ENCODE measurements at places on chromosomes 12 and 14.

GRCh38 chr14:55245657-55246268, 25.5 kb upstream of the FBXO34 start:
- DNase-seq, result no peak

DNA sequence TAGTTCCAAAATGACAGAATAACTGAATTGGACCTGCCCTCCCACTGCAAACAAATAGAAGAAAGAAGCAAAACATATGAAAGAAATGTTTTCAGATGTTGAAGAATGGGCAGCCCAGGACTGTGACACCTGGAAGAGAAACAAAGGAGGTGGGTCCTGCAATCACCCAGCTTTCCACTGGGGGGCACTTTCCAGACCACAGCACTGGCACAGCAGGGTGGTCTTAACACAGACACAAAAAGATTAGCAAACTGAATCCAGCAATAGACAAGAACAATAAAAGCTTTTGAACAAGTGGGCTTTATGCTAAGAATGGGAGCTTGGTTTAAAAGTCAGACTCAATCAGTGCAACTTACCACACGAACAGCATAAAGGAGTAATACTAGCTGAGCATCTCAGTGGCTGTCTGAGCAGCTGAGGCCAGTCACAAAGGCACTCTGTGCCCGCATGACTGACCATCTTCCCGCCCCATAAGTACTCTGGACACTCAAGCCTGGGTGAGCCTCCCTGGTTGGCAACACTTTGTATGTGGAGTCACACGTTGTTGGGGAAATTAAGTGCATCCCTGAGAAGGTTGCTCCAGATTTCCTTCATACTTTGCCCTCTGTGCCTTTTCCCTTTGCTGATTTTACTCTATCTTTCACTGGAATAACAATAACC, 27.7 kb downstream of the JKAMP start:
- peak; percentile 22 for DNase-seq

DNA sequence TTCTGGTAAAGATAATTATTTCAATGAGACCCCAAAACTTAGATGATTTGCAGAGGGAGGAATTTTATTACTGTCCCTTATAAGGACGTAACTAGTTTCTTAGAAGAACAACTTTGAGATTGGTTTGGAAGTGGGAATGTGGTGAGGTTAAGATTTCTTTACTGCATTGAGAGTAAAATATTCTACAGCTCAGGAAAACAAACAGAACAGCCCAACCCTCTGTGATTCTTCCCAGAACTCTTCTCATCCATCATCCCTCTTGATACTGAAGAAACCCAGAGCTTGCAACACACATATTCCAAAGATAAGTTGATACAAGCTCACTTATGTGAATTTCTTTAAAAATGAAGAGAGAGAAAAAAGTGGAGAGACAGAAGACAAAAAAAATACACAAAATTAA, 234.2 kb downstream of the CRADD start:
- DNase-seq, result no peak

- no peak for DNase-seq
Measured at GRCh38 chr14:104514156-104514848, 65.3 kb upstream of the C14orf180 start.

DNA sequence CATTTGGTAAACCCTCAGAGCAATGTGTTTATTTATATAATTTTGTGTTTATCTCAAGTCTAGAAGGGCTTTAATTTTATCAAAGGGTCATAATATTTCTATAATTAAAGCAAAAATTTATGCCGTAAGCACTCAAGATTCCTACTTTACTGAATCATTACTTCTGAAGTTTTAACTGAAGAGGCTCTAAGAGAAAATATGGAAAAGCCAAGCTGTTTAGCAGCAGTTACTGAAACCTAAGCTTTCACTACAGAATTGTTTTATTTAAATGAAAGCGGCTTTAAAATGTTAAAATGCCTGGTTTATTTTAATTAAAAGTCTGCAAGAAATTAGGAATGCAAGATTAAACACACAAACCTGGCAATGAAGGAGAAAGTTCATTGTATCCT, 73.9 kb upstream of the BBS10 start:
- DNase-seq, result no peak

GRCh38 chr12:6465467-6466183, 4.9 kb downstream of the VAMP1 start:
- peak; percentile 80 for DNase-seq

DNA sequence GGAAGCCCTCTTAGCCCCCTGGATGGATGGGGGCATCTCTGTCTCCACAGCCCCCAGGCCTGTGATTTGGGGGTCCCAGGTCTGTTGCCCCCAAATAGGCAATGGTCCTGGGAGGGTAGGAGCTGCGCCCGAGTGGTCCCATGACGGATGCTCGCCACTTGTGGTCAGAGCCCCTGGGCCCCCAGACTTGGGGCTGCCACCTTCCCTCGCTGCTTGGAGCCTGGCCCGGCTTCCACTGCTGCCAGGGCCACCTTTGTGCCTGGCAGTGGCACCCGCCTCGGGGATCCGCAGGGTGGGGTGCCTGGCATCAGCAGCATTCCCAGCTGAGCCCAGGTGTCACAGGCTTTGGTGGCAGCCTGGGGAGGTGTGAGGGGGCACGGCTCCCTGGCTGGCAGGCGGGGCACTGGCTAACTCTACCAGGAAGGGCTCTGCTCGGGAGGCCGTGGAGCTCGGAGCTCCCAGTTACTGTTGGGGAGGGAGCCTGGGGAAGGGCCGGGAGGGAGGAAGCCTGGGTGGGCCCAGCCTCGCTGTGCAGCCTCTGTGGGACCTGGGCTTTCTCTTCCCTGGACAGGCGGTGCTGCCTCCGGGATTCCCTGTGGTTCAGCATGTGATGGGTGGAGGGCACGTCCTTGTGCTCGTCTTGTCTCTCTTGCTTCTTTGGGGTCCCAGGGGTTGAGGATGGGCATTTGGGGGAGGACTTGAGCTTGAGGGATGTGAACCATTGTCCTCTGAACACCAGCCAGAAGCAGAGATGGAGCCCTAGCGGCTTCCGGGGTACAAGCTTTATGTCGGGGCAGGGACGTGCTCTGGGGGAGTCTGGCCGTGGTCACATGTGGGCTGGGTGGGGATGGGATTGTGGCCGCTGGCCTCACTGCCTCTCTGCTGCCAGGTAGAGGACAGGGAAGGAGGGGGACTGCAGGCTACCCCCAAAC, 5.4 kb downstream of the KIF26A start:
- DNase-seq, result no peak
